ENCODE measurements at places on chromosomes 12 and 14.

- no peak overlapping the region for H3K4me3 ChIP-seq
- no peaks in the 10 kb centered on the region for H3K36me3 ChIP-seq
These were observed 3.8 kb upstream of the ASIC1 start for GRCh38 chr12:50053583-50053982.

DNA sequence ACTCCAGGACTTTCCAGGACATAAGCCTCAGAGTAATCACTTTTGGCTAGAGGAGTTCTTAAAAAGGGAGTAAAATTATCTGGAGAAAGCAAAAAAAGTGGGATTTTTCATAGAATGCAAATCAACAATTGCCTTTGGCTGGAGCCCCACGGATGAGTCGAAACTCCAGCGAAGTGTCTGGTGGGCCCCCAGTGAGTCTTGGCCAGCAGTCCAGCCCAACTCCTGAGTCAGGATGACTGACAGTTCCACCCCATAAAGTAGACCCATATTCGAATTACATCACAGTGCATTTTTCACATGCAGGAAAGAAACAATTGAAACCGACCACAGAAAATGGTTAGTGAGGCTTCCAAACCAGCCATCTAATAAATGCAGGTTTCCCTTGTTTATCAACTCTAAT, 265.7 kb downstream of the BCL11B start:
- no peak for DNase-seq
- no peak overlapping the region for H3K27ac ChIP-seq
- H3K27me3 ChIP-seq: no peaks in the 10 kb centered on the region
- no peak overlapping the region for H3K4me3 ChIP-seq
- H3K36me3 ChIP-seq: no peaks in the 10 kb centered on the region

DNA sequence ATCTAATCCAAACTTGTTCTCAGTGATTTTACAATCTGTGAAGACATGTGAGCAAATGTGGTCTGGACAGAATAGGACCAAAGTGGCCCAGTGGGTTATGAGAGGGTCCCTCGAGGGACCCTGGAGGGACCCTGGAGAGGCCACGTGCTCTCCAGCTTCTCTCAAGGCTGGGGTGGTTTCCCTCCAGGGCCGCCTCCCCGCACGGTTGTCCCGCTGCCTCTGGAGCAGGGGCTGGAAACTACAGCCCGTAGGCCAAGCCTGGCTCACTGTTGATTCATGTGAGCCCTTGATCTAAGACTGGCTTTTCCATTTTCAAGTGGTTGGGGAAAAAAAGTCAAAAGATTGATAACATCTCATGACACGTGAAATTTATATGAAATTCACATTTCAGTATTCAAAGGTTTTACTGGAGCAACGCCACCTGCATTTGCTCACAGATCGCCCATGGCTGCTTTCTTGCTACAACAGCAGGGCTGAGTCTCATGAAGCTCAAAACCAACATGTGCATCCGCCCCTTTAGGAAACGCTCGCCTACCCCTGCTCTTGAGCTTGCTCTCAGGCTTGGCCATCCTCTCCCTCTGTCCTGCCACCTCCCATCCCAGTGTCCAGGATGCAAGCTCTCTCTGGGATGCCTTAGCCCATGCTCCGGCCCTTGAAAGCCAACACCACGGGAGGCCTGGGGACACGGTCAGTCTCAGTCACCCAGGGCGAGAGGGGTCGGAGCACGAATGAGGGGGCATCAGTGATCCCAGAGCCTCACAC, 12.1 kb upstream of the LRTM2 start:
- no peak for DNase-seq
- peak overlapping the region; percentile 84 for H3K4me3 ChIP-seq
- peaks cover 4% of the 10 kb centered on the region for H3K36me3 ChIP-seq
- H3K27ac ChIP-seq: no peak overlapping the region

DNA sequence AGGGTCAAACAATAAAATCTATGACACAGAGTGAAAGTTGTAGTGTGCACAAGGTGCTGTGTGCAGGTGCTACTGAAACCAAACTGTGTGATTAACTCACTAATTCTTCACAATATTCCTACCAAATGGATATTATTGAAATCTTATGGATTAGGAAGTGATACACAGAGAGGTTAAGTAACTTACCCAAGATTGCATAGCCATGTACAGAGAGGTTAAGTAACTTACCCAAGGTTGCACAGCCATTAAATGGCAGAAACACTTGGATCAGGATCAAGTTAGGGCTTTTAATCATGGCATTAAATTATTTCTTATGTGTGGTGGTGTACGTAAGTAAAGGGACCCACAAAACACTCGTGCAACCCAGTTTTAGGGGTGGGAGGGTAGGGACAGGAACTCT, 771.4 kb downstream of the AACS start:
- no peaks in the 10 kb centered on the region for H3K27me3 ChIP-seq
- DNase-seq: no peak
- no peak overlapping the region for H3K4me3 ChIP-seq
- no peak overlapping the region for H3K27ac ChIP-seq
- H3K4me1 ChIP-seq: no peaks in the 10 kb centered on the region

DNA sequence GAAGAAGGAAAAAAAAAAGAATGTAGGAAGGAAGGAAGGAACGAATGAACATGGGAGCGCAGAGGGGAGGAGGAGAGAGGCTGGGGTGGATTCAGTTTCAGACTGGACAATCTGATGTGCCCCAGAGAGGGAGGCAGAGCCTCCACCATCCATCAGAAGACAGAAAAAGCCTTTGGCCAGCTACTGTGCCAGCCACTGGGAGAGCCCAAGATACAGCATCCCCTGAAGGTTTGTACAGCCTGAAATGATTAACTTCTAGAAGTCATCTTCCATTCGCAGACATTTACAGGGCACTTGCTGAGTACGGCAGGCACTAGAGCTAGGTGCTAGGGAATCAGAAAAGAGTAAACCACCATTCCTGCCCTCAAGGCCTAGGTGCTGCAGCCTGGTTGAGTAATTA, 9.0 kb downstream of the PLEKHG6 start:
- no peaks in the 10 kb centered on the region for H3K27me3 ChIP-seq
- no peak for DNase-seq
- peaks cover 44% of the 10 kb centered on the region for H3K4me1 ChIP-seq
- H3K36me3 ChIP-seq: peaks cover 3% of the 10 kb centered on the region
- H3K27ac ChIP-seq: peak overlapping the region; percentile 13
- peak overlapping the region; percentile 23 for H3K4me3 ChIP-seq

Measured in effector memory CD8-positive, alpha-beta T cell (primary cell).